ENCODE measurements at places on chromosomes 5 and 9. TPM values are rescaled to one million over a fixed set of nuclear protein-coding genes. Genes with fewer than 3 reads are reported as not detected.

The FOXD4L6 gene
- not detected for total RNA-seq

The RCL1 gene
- 12.5 TPM for total RNA-seq

The SGCD gene
- total RNA-seq: 2.2 TPM

The LRRTM2 gene
- 0.10 TPM for total RNA-seq

The TYRP1 gene
- 0.30 TPM for total RNA-seq

The WDR41 gene
- 23.4 TPM for total RNA-seq

The CDC14B gene
- total RNA-seq: 12.7 TPM

The HTR4 gene
- 7.5 TPM for total RNA-seq

- no peak overlapping the region for H3K4me3 ChIP-seq
- H3K36me3 ChIP-seq: no peaks in the 10 kb centered on the region
- H3K4me1 ChIP-seq: no peaks in the 10 kb centered on the region
- peak overlapping the region; percentile 72 for H3K27ac ChIP-seq
- no peaks in the 10 kb centered on the region for H3K27me3 ChIP-seq
These were observed 16.9 kb downstream of the PDGFRB start for GRCh38 chr5:150138551-150139265.

GRCh38 chr9:73151653-73152542 is at the start of gene ANXA1:
ANXA1 (plus strand) TSS chr9:73151865; CDS start chr9:73158536, 6,671 bp downstream.
- no peaks in the 10 kb centered on the region for H3K27me3 ChIP-seq
- peak within 1 kb of the TSS; percentile 23 for H3K4me3 ChIP-seq
- DNase-seq: peak; percentile 34
- H3K27ac ChIP-seq: peak within 1 kb of the TSS; percentile 32
- no peaks in the 10 kb centered on the region for H3K4me1 ChIP-seq

DNA sequence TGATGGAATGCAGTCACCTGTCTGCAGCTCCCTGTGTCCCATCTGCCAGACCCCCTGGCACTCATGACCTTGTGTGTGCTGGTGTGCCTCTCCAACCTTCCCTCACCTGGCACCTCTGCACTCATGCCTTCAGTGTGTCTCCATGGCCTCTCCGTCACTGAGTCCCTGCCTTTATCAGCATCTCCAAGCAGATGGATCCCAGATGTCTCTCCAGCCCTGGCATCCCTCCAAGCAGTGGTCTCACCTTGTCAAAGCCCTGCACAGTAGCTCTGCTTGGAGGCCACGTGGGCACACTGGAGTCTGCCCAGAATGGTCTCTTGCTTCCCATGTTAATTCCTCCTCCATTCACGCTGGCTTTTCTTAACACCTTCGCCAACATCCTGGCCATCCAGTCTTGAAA is 84.8 kb downstream of the DAP start:
- no peaks in the 10 kb centered on the region for H3K27me3 ChIP-seq
- no peaks in the 10 kb centered on the region for H3K4me1 ChIP-seq
- no peak for DNase-seq

DNA sequence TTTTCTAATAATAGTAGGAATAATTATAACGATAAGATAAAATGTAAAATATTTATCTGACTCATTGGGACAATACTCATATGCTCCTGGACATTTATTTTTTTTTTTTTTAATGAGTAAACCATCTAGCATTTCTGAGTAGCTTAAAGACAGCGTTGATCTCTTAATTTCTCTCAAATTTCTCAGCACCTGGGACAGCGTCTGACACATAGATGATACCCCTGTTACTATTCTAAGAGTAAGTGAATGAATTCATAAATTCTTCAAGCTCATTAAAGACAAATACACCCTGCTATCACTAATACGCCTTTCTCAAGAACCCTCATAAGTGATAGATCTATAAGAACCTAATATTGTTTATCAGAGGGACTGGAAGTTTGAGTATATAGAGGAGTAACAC is 12.0 kb upstream of the HTR4 start:
- no peak overlapping the region for H3K4me3 ChIP-seq
- no peaks in the 10 kb centered on the region for H3K4me1 ChIP-seq
- no peaks in the 10 kb centered on the region for H3K27me3 ChIP-seq

DNA sequence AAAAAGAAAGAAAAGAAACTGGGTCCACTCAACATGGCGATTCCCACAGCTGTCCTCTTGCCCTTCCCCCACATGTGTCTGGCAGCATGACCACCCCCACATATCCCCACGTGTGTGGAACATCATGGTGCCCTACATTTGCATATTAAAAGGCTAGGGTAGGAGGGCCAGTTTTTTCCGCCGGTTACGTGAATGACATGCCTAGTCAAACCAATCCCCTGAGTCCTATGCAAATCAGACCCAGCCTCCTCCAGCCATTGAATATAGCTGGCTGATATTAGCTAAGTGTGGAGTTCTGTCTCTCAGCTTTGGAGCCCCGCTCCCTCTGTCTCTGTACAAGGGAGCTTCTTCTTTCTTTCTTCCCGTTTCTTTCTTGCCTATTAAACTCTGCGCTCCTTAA is 33.0 kb upstream of the CCDC112 start:
- no peak for DNase-seq
- H3K4me3 ChIP-seq: no peak overlapping the region
- H3K27ac ChIP-seq: no peak overlapping the region
- H3K36me3 ChIP-seq: no peaks in the 10 kb centered on the region
- H3K27me3 ChIP-seq: no peaks in the 10 kb centered on the region
- no peaks in the 10 kb centered on the region for H3K4me1 ChIP-seq

GRCh38 chr9:100554935-100555401 is 22.9 kb upstream of the CAVIN4 start:
- no peak overlapping the region for H3K4me3 ChIP-seq
- no peak overlapping the region for H3K27ac ChIP-seq
- H3K4me1 ChIP-seq: no peaks in the 10 kb centered on the region

GRCh38 chr5:16418471-16418922 is 47.1 kb downstream of the ZNF622 start:
- no peaks in the 10 kb centered on the region for H3K27me3 ChIP-seq
- H3K4me3 ChIP-seq: no peak overlapping the region
- DNase-seq: no peak
- H3K4me1 ChIP-seq: no peaks in the 10 kb centered on the region
- no peaks in the 10 kb centered on the region for H3K36me3 ChIP-seq

GRCh38 chr9:35481347-35481975 is 8.4 kb upstream of the RUSC2 start:
- H3K36me3 ChIP-seq: no peaks in the 10 kb centered on the region
- DNase-seq: peak; percentile 64
- H3K27ac ChIP-seq: no peak overlapping the region
- H3K4me3 ChIP-seq: no peak overlapping the region
- H3K27me3 ChIP-seq: no peaks in the 10 kb centered on the region

- no peak for DNase-seq
- H3K27me3 ChIP-seq: no peaks in the 10 kb centered on the region
- no peak overlapping the region for H3K4me3 ChIP-seq
- no peaks in the 10 kb centered on the region for H3K36me3 ChIP-seq
These were observed 526.9 kb upstream of the KLF4 start for GRCh38 chr9:108016446-108016845.

DNA sequence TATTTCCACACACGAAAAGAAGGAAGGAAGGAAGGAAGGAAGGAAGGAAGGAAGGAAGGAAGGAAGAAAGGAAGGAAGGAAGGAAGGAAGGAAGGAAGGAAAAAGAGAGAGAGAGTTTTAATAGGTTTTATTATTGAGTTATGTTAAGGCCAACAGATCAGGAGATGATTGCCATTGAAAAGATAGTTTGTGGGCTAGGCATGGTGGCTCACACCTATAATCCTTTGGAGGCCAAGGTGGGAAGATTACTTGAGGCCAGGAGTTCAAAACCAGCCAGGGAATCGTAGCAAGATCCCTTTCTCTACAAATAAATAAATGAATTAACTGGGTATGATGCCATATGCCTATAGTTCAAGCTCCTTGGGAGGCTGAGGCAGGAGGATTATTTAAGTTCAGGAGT is 877.2 kb downstream of the TLE4 start:
- no peak for DNase-seq
- H3K4me1 ChIP-seq: no peaks in the 10 kb centered on the region
- no peaks in the 10 kb centered on the region for H3K36me3 ChIP-seq
- no peaks in the 10 kb centered on the region for H3K27me3 ChIP-seq

- no peak for DNase-seq
- H3K4me3 ChIP-seq: no peak overlapping the region
- H3K4me1 ChIP-seq: no peaks in the 10 kb centered on the region
- no peaks in the 10 kb centered on the region for H3K36me3 ChIP-seq
- H3K27ac ChIP-seq: no peak overlapping the region
- H3K27me3 ChIP-seq: no peaks in the 10 kb centered on the region
These were observed 51.0 kb downstream of the ST8SIA4 start for GRCh38 chr5:100852051-100852450.

DNA sequence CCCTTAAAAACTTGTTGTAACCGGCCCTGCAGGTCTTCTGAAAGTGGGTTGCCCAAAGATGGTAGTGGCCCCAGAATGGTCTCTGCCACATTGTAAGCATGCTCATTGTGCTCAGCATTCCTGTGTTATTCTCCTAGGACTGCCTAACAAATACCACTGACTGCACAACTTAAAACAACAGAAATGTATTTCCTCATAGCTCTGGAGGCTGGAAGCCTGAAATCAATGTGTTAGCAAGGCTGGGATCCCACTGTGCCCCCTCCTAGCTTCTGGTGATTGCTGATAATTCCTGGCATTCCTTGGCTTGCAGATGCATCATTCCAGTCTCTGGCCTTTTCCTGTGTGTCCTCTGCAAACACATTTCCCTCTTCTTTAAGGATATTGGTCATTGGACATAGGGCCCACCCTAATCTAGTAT is 3.4 kb upstream of the GCNT4 start:
- peaks cover 8% of the 10 kb centered on the region for H3K4me1 ChIP-seq
- no peak for DNase-seq
- no peak overlapping the region for H3K27ac ChIP-seq

- no peak overlapping the region for H3K4me3 ChIP-seq
- H3K36me3 ChIP-seq: no peaks in the 10 kb centered on the region
- DNase-seq: no peak
- no peaks in the 10 kb centered on the region for H3K4me1 ChIP-seq
- H3K27me3 ChIP-seq: no peaks in the 10 kb centered on the region
These were observed 183.0 kb downstream of the GLIS3 start for GRCh38 chr9:4116723-4117460.

- H3K4me1 ChIP-seq: peaks cover 4% of the 10 kb centered on the region
- H3K4me3 ChIP-seq: peak overlapping the region; percentile 44
- peak; percentile 39 for DNase-seq
These were observed 1.3 kb downstream of the PTCH1 start for GRCh38 chr9:95515272-95516113.

GRCh38 chr9:106596984-106597383 is 266.0 kb upstream of the ZNF462 start:
- H3K36me3 ChIP-seq: no peaks in the 10 kb centered on the region
- H3K4me1 ChIP-seq: no peaks in the 10 kb centered on the region
- DNase-seq: no peak
- H3K4me3 ChIP-seq: no peak overlapping the region
- H3K27ac ChIP-seq: no peak overlapping the region

- H3K4me1 ChIP-seq: no peaks in the 10 kb centered on the region
- no peaks in the 10 kb centered on the region for H3K36me3 ChIP-seq
- H3K27me3 ChIP-seq: no peaks in the 10 kb centered on the region
- DNase-seq: no peak
- no peak overlapping the region for H3K4me3 ChIP-seq
These were observed 308.8 kb downstream of the IRX2 start for GRCh38 chr5:2442496-2443354.

DNA sequence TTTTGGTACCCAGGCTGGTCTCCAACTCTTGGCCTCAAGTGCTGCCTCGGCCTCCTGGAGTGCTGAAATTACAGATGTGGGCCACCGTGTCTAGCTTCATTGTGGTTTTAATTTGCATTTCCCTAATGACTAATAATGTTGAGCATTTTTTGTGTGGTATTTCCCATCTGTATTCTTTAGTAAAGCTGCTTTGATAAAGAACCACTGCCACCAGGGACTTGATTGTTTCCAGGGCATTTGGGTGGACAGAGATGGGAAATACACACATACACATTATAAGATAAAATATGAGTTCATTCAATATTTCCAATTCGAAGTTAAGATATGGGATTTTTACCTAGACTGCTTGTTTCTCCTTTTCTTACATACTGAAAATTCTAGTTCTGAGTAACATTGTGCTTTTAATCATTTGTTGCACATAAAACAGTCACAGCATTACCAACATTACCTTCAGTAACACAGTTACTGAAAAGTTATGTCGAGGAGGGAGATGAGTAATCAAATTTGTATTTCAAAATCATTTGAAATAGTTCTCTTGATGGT is 28.9 kb downstream of the HABP4 start:
- H3K27me3 ChIP-seq: no peaks in the 10 kb centered on the region
- H3K4me3 ChIP-seq: no peak overlapping the region
- no peaks in the 10 kb centered on the region for H3K4me1 ChIP-seq

DNA sequence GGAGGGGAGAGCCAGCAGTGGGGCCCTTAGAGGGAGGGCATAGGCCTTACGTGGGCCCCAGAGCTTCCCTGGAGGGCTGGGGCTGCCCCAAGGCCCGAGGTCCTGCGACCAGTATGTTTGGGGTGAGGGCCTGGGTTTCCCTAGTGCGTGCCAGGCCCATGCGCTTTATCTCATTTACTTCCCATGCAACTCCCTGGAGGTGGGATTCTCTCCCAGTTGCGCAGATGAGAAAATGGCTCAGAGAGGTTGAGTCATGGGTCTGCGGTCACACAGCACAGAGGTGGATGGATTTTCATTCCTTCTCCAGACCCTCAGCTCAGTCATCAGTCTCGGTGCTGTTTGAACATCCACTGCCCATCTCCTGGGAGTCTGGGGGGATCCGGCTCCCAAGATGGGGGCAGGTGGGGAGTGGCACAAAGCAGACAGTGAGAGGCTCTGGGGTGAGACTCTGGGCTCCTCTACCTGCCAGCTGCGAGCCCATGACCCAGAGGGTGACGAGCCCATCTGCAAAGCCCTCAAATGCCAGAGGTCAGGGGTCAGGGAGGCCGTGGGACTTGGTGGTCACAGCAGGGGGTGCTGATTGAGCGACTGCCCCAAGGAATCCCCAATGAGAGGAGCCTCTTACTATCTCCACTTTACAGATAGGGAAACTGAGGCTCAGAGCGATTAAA is 171.2 kb downstream of the GAPVD1 start:
- H3K27me3 ChIP-seq: no peaks in the 10 kb centered on the region
- DNase-seq: no peak
- no peak overlapping the region for H3K4me3 ChIP-seq
- no peak overlapping the region for H3K27ac ChIP-seq
- no peaks in the 10 kb centered on the region for H3K4me1 ChIP-seq
- no peaks in the 10 kb centered on the region for H3K36me3 ChIP-seq

- H3K4me3 ChIP-seq: no peak overlapping the region
- no peaks in the 10 kb centered on the region for H3K4me1 ChIP-seq
- H3K36me3 ChIP-seq: no peaks in the 10 kb centered on the region
- H3K27me3 ChIP-seq: no peaks in the 10 kb centered on the region
- H3K27ac ChIP-seq: no peak overlapping the region
These were observed 1026.9 kb downstream of the MAT2B start for GRCh38 chr5:164532235-164532900.

DNA sequence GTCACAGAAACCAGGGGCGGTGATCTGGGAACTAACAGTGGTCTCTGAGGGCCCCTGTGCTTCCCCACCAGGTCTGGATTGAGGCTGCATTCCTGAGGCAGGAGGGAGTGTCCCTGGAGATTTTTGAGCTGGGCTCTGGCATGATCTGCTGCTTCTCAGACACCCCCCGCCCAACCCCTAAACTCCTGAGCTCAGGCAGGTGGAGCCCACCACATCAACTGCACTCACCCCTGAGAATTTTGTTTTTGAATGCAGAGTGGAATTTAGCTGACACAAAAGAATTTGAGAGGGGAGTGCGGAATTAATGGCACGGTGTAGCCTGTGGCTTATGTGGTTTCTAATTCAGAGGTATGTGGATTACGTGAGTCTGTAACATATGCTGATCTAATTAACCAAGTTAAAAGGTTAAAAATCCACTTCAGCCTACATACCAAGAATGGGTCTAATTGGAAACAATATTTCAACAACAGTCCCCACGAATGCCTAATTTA is 23.9 kb upstream of the CTSL start:
- H3K4me1 ChIP-seq: no peaks in the 10 kb centered on the region
- DNase-seq: no peak
- no peaks in the 10 kb centered on the region for H3K36me3 ChIP-seq
- no peaks in the 10 kb centered on the region for H3K27me3 ChIP-seq
- H3K27ac ChIP-seq: no peak overlapping the region
- no peak overlapping the region for H3K4me3 ChIP-seq

Data from colonic mucosa (tissue), 4 donors.